ENCODE measurements at places on chromosomes 6 and 20. TPM values are rescaled to one million over a fixed set of nuclear protein-coding genes. Genes with fewer than 3 reads are reported as not detected.
A peak's percentile ranks its signal among the peaks of the same experiment; 100 is the strongest.

- peaks cover 2% of the 10 kb centered on the region for H3K36me3 ChIP-seq
- no peaks in the 10 kb centered on the region for H3K4me1 ChIP-seq
- no peak overlapping the region for H3K27ac ChIP-seq
- H3K27me3 ChIP-seq: no peaks in the 10 kb centered on the region
These were observed 55.6 kb downstream of the GOPC start for GRCh38 chr6:117546674-117547073.

DNA sequence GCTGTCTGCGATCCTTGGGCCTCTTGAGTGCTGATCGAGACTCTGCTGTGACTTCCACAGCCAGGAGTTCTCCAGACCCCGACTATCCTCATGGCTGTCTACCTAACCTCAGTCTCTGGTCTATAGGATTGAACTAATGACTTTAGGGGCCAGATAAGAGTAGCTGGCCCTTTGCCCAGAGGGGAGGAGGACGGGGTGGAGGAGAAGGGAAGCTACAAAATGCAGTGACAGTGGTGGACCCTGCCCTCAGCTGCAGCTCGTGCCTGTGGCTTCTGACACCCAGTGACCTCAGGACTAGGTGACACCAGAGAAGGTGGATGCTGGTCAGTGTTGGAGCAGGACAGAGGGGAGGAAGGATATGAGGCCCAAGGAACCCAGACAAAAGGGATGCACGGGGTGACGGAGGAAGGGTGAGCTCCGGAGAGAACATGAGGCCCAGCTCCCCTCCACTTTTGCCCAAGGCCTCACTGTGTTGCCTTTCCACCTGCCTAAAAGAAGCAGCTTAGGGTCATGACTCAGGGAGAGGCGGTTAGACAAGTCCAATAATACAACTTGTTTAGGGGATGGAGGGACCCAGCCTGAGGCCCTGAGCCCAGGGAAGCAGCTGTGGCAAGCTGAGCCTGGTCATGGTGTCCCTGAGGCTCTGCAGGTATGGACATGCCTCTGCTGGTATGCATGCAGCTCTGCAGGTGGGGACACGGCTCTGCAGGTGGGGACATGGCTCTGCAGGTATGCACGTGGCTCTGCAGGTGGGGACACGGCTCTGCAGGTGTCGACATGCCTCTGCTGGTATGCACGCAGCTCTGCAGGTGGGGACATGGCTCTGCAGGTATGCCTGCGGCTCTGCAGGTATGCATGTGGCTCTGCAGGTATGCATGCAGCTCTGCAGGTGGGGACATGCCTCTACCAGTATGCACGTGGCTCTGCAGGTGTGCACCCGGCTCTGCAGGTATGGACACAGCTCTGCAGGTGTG is 67.7 kb downstream of the SYNJ2 start:
- no peak overlapping the region for H3K27ac ChIP-seq
- peak; percentile 58 for DNase-seq
- no peak overlapping the region for H3K4me3 ChIP-seq

GRCh38 chr6:114195631-114196403 is 147.0 kb downstream of the HS3ST5 start:
- H3K4me1 ChIP-seq: no peaks in the 10 kb centered on the region
- no peak for DNase-seq
- H3K27ac ChIP-seq: no peak overlapping the region
- H3K27me3 ChIP-seq: no peaks in the 10 kb centered on the region

Gene SSTR4
- polyA plus RNA-seq: not detected

Gene NRN1
- 6.4 TPM for polyA plus RNA-seq

Gene POU5F1
- 7.9 TPM for polyA plus RNA-seq

DNA sequence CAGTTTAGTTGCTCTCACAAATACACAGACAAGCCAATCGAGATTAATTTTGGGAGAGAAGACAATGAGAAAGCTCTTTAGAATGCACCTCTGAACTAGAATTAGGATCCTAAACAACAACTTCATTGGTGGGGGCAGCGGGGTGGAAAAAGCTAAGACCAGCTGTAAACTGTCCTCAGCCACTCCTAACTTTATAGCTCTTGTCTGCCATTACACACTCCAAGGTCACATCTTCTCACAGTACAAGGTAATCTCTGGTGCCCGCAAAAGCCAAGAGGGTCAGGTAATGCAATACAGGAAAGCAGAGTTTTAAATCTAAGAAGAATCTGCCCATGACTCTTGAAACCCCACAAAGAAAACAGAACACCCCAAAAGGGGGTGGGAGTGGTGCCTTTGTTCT is 17.8 kb upstream of the IL22RA2 start:
- H3K4me3 ChIP-seq: no peak overlapping the region
- no peaks in the 10 kb centered on the region for H3K27me3 ChIP-seq
- H3K4me1 ChIP-seq: no peaks in the 10 kb centered on the region
- no peaks in the 10 kb centered on the region for H3K36me3 ChIP-seq

DNA sequence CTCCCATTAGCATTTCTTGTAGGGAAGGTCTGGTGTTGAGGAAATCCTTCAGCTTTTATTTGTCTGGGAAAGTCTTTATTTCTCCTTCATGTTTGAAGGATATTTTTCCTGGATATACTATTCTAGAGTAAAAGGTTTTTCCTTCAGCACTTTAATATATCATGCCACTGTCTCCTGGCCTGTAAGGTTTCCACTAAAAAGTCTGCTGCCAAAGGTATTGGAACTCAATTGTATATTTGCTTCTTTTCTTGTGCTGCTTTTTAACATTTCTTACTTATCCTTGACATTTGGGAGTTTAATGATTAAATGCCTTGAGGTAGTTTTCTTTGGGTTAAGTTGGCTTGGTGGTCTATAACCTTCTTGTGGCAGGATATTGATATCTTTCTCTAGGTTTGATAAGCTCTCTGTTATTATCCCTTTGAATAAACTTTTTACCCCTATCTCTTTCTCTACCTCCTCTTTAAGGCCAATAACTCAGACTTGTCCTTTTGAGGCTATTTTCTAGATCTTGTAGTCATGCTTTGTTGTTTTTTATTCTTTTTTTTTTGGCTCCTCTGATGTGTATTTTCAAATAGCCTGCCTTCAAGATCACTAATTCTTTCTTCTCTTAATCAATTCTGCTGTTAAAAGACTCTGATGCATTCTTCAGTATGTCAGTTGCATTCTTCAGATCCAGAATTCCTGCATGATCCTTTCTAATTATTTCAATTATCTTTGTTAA is 225.0 kb upstream of the ZNF217 start:
- H3K27ac ChIP-seq: no peak overlapping the region
- H3K4me1 ChIP-seq: no peaks in the 10 kb centered on the region
- no peak for DNase-seq
- H3K4me3 ChIP-seq: no peak overlapping the region
- no peaks in the 10 kb centered on the region for H3K27me3 ChIP-seq

Gene TSBP1
- not detected for polyA plus RNA-seq

DNA sequence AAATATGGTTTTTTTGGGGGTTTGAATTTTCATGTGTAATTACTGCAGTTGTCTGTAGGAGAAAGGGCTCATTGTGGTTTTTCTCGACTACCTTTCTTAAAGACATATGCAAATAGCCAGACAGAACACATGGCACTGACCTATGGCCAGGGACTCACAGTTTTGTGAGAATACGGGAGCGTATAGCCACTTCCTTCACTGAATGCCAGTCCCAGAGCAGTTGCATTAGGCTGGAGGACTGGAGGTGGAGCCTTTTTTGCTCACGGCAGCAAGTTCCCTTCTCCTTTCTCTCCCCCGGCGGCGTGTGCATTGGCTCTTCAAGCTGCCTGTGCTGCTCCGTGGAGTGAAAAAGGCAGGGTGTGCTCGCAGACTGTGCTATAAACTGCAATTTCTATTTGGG is 114.9 kb downstream of the AKAP7 start:
- H3K27me3 ChIP-seq: no peaks in the 10 kb centered on the region
- H3K4me3 ChIP-seq: peak overlapping the region; percentile 67
- H3K36me3 ChIP-seq: no peaks in the 10 kb centered on the region
- no peak overlapping the region for H3K27ac ChIP-seq

DNA sequence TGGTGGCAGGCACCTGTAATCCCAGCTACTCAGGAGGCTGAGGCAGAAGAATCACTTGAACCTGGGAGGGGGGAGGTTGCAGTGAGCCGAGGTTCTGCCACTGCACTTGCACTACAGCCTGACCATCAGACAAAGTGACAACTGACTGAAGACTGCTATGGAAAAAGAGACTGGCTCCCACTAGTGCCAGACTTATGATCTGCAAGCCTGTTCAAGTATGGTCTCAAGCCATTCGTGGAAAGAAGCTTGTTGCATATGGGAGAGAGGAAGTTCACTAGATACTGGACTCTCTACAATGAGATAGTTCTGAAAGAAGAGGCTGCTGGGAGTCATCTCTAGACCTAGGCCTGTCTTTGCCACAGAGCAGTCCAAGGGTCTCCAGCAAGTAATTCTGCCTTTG is 26.7 kb downstream of the MDN1 start:
- DNase-seq: no peak
- no peak overlapping the region for H3K27ac ChIP-seq
- H3K4me3 ChIP-seq: no peak overlapping the region
- no peaks in the 10 kb centered on the region for H3K4me1 ChIP-seq
- no peaks in the 10 kb centered on the region for H3K27me3 ChIP-seq
- H3K36me3 ChIP-seq: peaks cover 19% of the 10 kb centered on the region

DNA sequence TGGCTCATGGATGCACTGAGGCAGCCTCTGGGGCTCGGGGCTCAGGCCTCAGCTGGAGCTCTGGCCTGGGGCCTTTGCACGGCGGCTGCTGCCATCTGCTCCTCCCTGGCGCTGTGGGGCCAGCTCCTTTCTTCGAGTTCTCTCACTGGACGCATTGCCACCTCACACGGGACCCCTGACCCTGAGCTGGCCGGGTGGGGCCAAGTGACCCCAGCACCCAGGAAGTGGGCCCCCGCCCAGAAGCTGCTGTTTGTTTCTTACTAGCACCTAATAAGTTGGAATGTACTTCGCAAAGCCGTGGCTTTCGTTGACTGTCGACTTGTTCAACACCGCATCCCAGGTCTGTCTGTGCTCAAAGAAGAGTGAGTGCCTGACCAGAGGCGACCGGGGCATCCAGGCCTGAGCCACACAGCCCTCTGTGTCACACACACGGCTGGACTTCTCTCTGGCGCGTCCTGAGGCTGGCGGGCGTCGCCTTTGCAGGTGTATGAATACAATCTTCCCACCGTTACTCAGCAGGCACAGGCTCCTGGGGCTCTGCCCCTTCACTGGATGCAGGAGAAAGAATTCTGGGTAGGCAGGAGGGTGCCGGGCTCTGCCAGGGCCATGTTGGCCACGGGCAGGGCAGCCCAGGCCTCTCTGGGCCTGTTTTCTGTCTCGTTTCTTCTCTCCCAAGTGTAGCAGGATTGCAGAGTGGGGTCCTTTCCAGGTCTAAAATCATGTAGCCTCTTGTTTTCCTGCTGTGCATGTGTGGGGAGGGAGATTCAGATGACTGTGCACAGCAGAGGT is 112.9 kb downstream of the DLL1 start:
- no peaks in the 10 kb centered on the region for H3K27me3 ChIP-seq
- no peak overlapping the region for H3K27ac ChIP-seq
- H3K36me3 ChIP-seq: no peaks in the 10 kb centered on the region
- H3K4me1 ChIP-seq: no peaks in the 10 kb centered on the region
- peak; percentile 71 for DNase-seq

DNA sequence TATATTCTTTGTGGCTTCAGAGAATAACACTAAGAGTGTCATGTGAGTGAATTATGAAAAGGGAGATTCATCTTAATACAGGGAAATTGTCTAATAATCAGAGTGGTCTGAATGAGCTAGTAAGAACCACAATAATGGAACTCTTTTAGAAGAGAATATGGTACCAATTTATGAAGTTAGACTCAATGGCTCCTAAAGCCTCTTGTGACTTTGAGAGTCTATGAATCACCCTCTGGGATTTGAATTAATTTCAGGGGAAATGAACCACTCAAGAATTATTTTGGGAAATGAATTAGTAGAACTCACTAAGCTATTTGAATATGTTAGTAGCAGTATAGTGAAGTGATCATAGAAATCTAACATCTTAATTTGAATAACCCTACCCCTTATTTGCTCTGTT is 14.3 kb downstream of the PCMT1 start:
- H3K4me1 ChIP-seq: no peaks in the 10 kb centered on the region
- no peaks in the 10 kb centered on the region for H3K36me3 ChIP-seq
- DNase-seq: no peak
- H3K4me3 ChIP-seq: no peak overlapping the region
- no peak overlapping the region for H3K27ac ChIP-seq
